AG09309 (cell line): ENCODE measurements at places on chromosomes 11 and 22.

GRCh38 chr11:66719111-66719872, 9.7 kb downstream of the SPTBN2 start:
- DNase-seq = no peak

DNA sequence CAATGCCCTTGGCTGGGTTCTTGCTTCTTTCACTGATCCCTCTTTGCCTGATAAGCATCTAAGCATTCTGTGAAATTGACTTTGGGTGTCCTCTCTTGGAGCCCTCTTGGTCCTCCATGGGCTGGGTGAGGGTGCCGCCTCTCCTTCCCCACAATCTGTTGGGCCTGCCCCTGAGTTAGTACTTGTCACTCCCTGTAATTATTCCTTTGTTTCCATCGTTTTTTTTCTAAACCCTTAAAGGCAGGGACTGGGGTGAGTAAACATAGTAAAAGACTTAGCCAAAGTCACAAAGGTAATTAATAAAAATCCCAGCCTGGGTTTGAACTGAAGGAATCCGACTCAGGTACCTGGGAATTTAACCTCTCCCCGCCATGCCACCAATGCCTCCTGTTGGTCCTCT, 188.1 kb downstream of the MYO18B start:
- DNase-seq = no peak

GRCh38 chr22:46813816-46814597, 51.6 kb downstream of the TBC1D22A start:
- no peak for DNase-seq

DNA sequence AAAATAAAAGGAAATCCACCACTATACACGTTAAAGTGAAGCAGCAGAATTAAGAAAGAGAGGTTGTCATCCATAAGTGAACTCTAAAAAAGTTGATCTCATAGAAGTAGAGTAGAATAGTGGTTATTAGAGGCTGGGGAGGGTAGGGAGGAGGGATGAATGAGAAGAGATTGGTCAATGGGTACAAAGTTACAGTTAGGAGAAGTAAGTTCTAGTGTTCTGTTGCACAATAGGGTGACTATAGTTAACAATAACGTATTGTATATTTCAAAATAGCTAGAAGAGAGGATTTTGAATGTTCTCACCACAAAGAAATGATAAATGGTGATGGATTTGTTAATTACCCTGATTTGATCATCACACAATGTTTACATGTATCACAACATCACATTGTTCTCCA, 72.0 kb downstream of the CD82 start:
- DNase-seq = no peak

DNA sequence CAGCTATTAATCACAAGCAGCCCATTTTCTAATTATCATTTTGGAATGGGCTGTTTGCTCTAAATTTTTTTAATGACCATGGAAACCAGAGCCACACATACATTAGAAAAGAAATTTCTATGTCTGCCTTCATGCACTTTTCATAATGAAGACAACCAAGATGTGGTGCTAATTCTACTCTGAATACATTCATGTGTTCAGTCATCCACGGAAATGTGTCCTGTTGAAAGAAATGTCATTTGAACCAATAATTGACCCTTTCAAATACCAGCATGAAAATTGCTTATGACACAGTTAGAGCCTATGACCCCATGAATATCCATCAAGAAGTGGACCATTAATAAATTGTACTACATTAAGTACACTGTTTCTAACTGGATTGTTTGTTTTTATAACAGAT, 99.7 kb upstream of the KCNA4 start:
- DNase-seq = no peak

DNA sequence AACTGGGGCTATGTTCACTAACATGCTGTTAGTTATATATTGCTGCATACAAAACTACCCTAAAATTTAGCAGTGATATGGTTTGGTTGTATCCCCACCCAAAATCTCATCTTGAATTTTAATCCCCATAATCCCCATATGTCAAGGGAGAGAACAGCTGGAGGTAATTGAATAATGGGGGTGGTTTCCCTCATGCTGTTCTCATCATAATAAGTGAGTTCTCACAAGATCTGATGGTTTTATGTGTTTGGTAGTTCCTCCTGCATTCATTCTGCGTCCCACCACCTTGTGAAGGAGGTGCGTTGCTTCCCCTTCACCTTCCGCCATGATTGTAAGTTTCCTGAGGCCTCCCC, 10.0 kb upstream of the PATL1 start:
- no peak for DNase-seq

GRCh38 chr11:65378208-65378927, 4.1 kb downstream of the SLC25A45 start:
- no peak for DNase-seq

DNA sequence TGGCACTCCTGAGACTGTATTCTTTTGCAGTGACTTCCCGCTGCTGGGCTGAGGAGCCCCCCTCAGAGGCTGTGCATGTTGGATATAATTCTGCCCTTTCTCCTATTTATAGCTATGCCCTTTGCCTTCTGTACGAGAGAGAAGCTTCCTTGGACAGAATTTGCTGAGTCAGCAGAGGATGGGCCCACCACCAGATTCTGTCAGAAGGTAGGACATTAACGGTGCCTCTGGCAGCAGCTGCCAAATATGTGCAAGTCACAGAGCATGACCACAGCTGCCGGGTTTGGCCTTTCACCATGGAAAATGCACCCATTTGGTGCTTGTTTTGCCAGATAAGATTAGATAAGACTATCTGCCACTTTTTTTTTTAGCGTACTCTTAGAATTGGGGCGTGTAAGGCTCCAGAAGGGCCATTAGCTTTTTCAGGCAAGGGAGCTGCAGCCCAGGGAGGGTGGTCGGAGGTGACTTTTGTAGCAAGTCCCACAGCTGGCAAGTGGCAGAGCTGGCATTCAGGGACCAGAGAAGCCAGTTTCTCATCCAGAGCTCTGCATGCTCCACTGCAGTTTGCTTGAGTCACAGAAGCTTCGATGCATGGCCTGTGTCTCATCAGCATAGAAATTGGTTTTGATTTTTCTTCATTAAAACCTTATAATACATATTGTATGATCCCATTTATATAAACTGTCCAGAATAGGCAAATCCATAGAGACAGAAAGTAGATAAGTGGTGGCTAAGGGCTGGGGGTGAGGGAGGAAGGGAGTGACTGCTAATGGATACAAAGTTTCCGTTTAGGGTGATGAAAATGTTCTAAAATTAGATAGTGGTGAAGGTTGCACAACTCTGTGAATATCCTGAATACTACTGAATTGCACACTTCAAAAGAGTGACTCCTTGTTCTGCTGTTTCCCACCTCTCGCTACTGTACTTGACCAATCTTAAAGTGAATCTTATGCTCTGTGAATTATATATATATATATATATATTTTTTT, 15.8 kb downstream of the UPB1 start:
- peak; percentile 52 for DNase-seq
